ENCODE measurements at places on chromosomes 16 and 17.

DNA sequence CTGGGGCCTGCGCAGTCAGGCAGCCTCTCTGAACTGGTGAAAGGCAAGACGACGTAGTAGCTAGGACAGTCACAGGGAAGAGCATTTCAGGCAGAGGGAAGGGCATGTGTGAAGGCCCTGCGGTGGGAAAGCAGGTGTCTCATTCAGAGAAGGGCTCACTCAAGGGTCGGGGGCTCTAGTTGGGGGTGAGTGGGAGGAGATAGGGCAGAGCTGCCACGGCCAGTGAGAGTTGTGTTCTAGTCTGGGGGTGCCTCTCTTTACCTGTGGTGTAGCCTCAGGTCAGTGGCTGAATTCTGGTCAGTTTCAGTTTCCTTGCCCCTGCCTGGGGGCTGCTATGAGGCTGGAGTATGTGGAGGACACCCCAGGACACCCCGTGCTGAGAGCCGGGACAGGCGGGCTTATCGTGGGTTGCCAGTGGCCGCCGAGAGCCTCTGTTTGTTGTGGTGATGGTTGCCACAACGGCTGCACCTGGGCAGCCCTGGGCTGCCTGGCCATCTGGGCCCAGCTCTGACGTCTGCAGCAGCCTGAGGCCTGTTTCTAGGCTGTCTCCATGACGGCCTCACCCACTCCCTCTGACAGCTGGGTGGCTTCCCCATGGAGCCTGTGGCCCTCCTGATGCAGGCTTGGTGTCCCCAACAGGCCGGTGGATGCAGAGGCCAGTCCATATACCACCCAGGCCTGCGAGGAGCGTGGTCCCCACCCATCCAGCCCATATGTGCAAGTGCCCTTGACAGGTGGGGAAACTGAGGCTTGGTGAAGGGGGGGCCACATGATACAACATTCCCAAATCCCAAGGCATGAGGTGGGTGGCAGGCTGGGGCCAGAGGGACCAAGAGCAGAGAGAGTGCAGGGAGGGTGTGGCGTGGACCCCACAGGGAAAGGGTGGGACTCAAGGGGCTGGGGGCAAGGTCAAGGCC, 10.8 kb downstream of the MAP2K3 start:
- no peak for DNase-seq

- DNase-seq = no peak
These were observed 6.8 kb upstream of the RASD1 start for GRCh38 chr17:17502741-17503565.

DNA sequence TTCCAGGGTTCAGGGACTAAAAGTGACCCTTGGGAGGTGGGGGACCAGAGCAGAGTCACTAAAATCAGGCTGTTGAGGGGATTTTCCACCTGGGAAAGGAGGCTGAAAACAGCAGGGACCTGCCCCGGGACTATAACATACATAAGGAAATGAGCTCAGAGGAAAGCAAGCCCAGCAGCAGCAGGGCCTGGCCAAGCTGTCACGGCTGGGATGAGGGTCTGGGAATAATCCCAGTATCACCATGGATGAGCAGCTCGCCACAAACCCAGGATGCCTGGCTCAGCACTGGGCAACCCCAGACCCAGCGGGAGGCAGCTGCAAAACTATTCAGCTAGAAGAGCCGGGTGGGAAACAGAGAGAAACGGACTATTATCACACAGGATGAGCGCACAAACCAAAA, 72.4 kb downstream of the RPH3AL start:
- no peak for DNase-seq

- DNase-seq = no peak
These were observed 34.3 kb upstream of the TMEM92 start for GRCh38 chr17:50239937-50240336.

GRCh38 chr16:89841275-89841674, 13.0 kb downstream of the SPIRE2 start:
- no peak for DNase-seq

DNA sequence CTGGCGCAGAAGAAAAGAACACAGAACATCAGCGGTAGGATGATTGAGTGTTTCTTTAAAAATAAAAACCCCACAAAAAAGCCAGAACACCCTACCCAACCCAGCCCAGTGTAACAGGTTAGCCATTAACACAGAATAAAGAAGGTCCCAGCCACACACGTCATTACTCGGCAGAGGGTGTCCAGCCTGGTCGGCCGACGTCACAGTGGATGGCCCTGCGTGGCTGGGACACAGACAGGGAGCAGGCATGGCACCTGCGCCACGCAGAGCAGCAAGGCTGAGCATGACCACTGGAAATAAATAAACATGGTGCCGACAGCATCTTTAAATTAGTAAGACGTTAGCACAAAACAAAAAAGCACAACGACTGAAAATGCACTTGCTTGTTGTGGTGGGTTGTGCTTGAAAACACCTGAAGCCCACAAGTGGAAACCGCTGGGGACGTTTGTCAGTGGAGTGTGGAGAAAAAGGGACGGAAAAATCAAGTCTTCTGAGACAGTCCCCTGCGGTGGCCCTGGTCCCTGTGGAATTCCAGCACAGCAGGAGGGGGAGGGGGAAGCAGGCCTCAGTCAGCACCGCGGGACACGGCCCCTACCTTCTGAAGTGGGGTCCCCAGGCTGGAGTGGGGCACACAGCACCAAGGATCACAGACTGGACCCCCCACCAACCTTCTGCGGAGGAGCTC, 39.2 kb downstream of the SLC7A5 start:
- DNase-seq = no peak

DNA sequence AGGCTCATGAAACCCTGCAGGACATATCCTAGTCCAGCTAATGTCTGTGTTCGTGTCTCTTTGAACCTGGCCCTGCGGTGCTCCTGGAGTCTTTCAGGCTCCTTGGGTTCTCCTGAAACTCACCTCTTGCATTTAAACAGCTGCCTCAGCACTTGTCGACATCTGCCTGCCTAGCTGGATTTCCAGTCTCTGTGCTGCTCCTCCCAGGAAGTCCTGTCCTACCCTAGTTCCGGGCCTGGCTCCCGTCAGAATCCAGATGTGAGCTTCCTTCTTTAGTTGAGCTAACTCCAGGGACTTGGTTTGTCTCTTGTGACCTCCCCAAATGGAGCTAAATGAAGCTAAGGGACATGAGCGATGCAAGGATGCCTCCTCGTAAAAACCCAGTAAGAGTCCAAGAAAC, 155.2 kb upstream of the PIRT start:
- DNase-seq = no peak
